ENCODE measurements at places on chromosomes 7 and 10.

DNA sequence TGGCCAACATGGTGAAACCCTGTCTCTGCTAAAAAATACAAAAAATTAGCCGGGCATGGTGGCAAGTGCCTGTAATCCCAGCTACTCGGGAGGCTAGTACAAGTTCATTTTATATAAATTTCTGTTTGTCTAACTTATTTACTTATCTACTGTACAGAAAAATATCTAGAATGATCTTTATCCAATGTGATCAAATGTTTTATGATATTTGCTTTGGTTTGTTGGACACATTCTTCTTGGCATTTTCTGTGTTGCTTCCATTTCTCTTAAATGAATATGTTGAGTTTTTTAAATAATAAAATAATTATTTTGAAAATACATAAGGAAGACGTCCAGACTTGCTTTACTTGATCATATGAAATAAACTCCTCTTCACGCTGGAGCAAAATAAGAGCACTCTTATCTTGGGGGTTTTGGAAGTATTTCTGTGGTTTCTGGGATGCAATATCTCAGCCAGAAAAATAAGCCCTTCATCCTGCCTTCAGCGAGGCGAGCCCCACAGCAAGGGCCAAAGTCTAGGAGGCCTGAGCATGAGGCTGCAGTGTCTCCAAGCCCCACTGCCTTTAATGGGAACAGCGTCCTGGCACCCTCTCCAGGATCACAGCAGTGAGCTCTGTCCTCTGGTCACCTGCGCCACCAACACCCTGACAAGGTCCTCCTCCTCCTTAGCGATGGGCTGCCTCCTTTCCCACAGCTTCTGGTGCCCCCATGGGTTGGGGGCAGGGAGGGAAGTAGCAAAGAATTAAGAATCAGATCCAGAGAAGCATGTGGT is 480.2 kb downstream of the KCNMA1 start:
- peaks cover 36% of the 10 kb centered on the region for H3K27me3 ChIP-seq
- H3K4me3 ChIP-seq, result no peak overlapping the region
- no peak for DNase-seq

- H3K27me3 ChIP-seq, result peaks cover 15% of the 10 kb centered on the region
- no peaks in the 10 kb centered on the region for H3K4me1 ChIP-seq
- H3K36me3 ChIP-seq, result no peaks in the 10 kb centered on the region
- no peak for DNase-seq
- H3K27ac ChIP-seq, result no peak overlapping the region
These were observed 582 bp downstream of the TPST1 start for GRCh38 chr7:66205741-66206090.

DNA sequence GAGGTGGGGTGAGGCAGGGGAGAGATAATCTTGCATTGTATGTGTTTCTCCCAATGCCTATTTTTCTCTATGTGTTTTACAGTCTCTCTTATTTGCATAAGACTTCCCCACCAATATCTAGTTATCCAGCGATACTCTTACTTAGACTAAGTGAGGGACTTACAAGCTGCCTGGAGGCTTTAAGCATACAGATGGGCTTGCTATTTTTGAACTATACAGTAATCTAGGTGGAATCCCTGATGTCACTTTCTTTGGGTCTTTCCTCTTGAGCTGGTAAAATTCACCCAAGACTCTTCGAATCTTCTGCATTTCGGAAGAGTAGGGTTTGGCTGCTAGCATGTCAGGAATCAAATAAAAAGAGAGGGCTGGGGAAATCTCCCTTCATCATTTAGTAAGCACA is 76.6 kb downstream of the NDUFB2 start:
- H3K27ac ChIP-seq, result no peak overlapping the region
- no peak for DNase-seq
- no peaks in the 10 kb centered on the region for H3K4me1 ChIP-seq
- no peak overlapping the region for H3K4me3 ChIP-seq
- peaks cover 55% of the 10 kb centered on the region for H3K36me3 ChIP-seq
- no peaks in the 10 kb centered on the region for H3K27me3 ChIP-seq

DNA sequence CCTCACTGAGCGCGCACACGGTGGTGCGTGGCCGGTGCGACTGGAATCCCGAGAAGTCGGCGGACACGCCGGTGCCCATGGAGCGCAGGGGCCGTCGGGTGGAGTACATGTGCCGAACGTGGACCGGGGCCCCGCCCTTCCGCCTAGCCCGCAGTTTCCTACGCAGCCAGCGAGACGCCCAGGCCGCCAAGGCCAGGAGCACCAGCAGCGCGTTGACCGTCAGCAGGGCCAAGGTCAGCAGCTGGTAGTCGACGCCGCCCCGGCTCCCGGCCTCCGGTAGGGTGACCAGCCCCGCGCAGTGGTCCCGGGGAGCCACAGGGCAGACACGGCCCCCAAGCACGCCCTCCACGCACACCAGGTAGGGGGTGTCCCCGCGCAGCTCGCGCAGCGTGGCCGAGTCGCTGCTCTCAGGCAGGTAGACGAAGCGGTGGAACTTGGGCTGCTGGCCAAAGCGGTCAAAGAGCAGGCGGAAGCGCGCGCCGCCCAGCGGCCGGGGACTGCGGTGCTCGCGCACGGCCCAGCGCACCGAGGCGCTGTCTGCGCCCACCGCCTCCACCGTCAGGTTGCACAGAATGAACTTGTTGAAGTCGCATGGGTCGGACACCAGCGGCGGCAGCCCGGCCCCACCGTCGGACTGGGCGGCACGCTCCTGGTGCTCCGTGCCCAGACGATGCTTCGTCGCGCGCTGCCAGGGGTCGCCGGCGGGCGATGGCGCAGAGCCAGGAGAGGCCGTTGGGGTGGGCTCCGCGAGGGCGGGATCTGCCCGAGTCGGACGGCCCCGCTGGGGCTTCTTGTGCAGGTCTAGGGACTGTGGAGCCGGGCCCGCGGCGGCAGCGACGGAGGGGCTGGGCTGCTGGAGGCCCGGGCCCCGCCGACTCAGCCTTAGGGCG is 2.2 kb downstream of the TRIL start:
- DNase-seq, result no peak
- H3K27me3 ChIP-seq, result no peaks in the 10 kb centered on the region
- no peak overlapping the region for H3K4me3 ChIP-seq

DNA sequence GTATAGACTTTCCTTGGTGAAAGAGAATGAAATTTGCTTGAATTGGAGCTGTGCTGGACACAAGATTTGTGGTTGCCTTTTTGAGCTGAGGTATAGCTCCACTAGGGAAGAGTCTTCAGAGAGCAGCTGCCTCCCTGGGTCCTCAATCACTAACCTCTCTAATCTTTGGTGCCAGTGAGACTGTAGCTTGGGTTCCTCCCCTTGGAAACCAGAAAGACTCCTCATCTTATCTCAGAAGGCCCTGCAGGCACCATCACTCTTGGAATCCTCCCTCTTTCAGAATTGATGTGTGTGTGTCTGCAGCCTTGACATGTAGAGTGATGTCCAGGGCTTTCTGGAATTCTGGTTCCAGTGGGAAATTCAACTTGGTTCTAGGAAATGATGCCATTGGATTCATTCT is 426.5 kb downstream of the RPS24 start:
- H3K27me3 ChIP-seq, result peaks cover 6% of the 10 kb centered on the region
- H3K4me3 ChIP-seq, result no peak overlapping the region
- H3K27ac ChIP-seq, result no peak overlapping the region
- H3K36me3 ChIP-seq, result no peaks in the 10 kb centered on the region

DNA sequence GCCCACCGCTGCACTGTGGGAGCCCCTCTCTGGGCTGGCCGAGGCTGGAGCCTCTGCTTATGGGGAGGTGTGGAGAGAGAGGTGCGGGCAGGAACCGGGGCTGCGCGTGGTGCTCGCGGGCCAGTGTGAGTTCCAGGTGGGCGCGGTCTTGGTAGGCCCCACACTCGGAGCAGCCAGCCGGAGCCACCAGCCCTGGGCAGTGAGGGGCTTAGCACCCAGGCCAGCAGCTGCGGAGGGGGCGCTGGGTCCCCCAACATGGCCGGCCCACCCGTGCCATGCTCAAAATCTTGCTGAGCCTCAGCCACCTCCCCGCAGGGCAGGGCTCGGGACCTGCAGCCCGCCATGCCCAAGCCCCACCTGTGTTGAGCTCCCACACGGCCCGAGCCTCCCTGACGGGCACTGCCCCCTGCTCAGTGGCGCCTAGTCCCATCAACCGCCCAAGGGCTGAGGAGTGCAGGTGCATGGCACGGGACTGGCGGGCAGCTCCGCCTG is 856.8 kb upstream of the CELF2 start:
- H3K27ac ChIP-seq, result no peak overlapping the region
- no peaks in the 10 kb centered on the region for H3K36me3 ChIP-seq
- no peak overlapping the region for H3K4me3 ChIP-seq
- DNase-seq, result no peak

Data from DND-41 (cell line).